CD4-positive, alpha-beta T cell treated with Interleukin-15 for 1 hour (primary cell): ENCODE measurements at places on chromosomes 16 and 17.

GRCh38 chr17:34874478-34874877 lies 86.8 kb downstream of the CCT6B start:
- DNase-seq = no peak

GRCh38 chr16:16120044-16120381 lies 103.3 kb downstream of the ABCC6 start:
- DNase-seq = no peak

- no peak for DNase-seq
These were observed 8.3 kb upstream of the ITGA3 start for GRCh38 chr17:50047488-50048126.

DNA sequence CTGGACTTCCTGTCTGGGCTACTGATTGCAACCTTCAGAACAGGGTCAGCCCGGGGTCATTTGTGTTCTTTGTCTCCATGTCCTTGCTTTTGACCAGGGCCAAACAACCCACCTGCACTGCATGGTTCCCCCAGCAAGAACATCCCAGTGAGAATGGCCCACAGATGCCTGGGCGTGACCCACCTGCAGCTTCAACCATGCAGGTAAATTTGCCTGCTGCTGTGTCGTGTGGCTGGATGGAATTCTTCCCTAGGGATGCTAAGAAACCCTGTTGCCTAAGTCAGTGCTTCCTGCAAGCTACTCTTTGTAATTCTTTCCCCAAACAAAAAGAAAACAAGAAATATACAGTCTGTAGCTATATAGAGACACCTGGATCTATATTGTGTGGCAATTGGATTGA lies 12.5 kb downstream of the CDH13 start:
- DNase-seq = no peak

DNA sequence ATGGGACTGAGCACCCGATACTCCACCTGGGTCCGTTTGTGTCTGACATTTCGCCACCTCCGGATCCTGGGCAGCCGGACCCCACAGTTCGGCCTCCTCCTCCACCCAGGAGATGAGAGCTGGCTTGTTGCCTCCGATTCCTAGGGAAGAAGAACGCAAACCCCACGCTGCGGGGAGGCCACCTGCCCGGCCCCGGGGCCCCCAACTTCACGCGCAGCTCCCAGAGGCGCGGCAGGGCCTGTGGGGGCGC lies 542 bp downstream of the ZNF764 start:
- no peak for DNase-seq

DNA sequence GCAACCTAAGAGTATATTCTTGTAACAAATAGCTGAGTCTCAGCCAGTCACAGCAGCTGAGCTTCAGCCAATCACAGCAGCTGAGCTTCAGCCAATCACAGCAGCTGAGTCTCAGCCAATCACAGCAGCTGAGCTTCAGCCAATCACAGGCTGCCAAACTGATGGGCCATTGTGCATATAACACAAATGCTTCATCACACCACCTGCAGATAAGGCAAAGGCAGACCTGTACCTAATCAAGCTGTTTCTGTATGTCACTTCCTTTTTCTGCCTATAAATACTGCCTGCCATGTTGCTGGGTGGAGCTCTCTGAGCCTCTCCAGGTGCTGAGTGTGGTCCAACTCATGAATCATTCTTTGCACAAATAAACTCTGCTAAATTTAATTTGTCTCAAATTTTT lies 19.9 kb downstream of the MYH13 start:
- no peak for DNase-seq

GRCh38 chr17:28575126-28575795 lies 1.4 kb downstream of the ALDOC start:
- no peak for DNase-seq

DNA sequence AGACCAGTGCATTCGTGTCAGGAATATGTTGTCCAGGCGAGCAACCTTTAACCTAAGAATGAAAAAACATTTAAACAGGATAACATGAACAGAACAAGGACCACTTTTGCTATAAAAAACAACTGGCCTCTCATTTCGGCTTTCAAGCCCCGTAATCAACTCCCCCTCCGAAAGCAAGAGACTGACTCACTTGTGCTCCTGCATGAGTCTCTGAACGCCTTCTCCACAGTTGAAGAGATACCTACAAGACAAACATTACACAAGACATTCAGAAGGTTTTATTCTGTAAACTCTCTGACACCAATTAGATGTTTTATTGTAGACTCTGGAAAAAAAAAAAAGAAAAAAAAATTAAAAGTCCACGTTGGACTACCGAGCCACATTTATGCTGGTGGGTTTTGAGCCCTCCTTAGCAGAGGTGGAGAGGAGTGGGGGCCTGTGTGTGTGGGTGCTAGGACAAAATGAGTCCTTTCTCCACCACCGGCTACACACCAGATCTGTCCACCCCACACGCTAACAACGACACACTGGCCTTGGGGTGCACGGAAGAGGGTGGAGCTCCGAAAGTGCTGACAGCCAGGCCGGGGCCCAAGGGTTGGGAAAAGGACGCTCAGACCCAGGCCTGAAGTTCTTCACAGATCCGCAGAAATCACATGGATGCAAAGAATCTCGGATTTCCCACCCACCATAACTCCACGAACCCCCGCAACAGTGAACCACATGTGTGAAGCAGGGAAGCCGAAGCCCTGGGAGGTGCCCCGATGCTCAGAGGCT lies 759 bp downstream of the ELAC2 start:
- DNase-seq = no peak

- DNase-seq = no peak
These were observed 791 bp downstream of the DNAI2 start for GRCh38 chr17:74274709-74275340.

GRCh38 chr17:9931144-9931741 lies 26.2 kb upstream of the RCVRN start:
- no peak for DNase-seq

GRCh38 chr17:27741361-27741861 lies 58.9 kb downstream of the NOS2 start:
- DNase-seq = no peak

DNA sequence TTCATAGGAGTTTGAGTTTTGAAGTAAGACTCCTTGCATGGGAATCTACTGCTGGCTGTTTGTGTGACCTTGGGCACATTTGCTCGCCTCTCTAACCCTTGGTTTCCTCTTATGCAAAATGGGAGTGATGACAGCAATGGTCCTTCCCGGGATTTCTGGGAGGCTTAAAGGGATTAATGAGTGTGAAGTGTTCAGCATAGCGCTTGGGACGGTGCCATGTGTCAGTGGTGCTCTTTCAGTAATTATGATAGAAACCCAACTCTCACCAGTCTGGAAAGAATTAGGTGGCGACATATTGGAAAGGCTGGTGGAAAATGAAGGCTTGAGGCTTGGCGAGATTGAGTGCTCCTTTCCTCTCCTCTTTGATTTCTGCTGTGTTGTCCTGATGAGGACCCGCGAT lies 429.2 kb upstream of the EEF2KMT start:
- DNase-seq = no peak

DNA sequence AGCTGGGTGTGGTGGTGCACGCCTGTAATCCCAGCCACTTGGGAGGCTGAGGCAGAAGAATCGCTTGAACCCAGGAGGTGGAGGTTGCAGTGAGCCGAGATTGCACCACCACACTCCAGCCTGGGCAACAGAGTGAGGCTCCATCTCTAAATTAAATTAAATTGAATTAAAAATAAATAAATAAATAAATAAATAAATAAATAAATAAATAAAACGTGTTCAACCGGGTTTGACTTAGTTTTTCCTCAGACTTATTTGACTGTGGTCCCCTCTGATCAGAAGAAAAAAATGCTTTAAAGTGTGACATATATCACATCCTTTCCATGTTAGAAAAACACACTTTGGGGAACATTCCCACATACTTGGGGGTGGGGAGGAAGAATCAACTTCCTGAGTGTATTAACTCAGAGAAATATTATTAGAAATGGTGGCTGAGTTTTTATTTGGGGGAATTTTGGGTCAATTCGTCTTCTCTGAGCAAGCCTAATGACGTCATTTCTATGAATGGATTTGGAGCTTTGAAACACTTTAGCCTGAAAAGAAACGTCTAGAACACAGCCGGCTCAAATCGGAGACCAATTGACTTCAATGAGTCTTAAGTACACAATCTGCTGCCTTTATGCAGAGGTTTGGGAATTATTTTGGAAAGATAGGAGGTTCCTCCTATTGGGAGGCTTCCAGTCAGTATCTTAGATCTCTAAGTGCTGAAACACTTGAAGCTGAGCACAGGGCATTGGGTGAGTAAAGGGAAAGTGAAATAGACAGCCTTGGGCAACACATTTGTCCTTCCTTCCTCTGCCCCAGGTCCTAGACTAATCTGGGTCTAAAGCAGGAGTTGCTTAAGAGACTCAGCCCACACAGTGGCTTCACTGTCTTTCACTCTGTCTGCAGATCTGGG lies 132.6 kb downstream of the PITPNC1 start:
- peak; percentile 18 for DNase-seq

GRCh38 chr17:50775926-50776325 lies 8.6 kb upstream of the ANKRD40CL start:
- no peak for DNase-seq

DNA sequence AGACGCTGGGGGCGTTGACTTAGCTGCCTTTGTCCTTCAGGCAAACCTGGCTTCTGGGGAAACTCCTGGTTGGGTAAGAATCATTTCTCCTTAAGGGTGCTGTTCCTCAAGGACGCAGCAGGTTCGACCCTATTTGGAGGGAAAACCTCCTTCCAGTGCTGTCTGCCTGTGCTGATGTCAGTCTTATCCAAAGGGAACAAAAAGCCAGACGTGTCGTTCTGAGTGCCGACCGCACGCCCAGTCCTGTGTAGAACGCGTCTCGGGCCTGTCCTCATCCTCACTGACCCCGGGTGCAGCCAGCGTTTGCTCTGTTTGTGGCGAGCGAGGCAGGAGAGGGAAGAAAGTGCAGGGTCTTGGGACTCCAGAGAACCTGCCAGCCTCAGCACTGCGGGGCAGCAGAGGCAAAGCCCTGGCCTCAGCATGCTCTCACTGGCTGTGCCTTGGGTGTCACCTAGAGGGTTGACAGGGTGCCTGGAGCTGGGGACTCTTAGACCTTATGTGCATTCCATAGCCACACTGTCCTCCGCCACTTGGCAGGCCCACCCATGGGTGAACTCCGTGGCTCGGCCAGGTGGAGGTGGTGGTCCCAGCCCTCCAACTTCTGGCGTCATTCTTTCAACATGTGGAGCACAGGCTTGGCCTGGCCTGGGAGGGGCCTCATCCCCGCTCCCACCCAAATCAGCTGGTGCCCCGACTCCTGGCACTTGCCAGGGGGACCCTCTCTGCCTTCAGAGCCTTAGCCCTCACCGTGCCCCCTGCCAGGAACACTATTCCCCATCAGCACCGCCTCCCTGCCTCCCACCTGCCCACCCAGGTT lies 6.0 kb downstream of the SNN start:
- DNase-seq = no peak

- no peak for DNase-seq
These were observed 24.0 kb upstream of the CDC42EP4 start for GRCh38 chr17:73335591-73336407.

GRCh38 chr17:11081342-11081741 lies 159.7 kb upstream of the SHISA6 start:
- no peak for DNase-seq

DNA sequence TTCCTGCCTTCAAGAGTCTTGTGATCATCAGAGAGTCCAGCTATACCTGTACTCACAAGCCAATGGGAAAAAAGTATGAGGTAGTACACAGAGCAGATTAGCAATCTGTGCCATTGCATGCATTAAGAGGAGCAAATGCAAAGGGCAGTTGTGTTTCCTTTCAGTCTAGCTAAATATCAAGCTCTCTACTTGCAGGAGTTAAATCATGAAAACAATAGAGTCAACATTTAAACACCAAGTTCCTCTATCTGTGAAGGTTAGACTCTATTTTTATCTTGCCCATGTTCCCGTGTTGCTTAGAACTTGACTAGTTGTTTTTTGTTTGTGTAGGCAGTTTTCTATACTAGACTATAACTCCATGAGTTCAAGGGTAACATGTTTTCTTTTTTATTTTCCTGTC lies 4.7 kb upstream of the FAM20A start:
- no peak for DNase-seq

GRCh38 chr17:40490982-40491381 lies 10.4 kb downstream of the TNS4 start:
- no peak for DNase-seq

DNA sequence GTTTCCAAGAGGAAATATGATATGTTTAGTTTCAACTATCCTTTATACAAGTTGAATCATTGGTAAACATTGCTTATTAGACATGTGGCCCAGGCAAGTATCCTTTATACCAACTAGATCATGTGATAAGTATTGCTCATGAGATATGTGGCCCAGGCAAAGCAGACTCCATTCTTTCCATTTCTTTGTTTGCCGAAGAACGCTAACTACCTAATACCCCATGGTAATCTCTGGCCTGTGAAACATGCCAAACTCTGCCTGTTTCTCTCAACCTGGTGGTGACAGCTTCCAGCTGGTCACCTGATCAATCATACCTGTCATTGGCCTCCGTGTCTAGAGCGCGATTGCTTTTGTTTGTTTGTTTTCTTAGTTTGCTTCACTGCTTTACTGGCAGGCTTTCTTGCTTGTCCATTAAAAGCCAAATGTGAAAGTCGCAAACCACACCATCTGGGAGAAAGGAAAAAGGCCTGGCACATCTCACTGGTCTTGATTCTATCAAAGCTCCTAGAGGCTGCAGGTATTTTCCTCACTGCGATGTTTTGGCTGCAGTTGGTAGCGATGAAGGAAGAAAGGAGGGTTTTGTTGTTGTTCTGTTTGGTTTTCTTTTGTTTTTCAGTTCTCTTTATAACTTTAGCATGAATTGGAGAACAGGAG lies 686.2 kb downstream of the KCNJ2 start:
- no peak for DNase-seq

- no peak for DNase-seq
These were observed 86.2 kb upstream of the CBX4 start for GRCh38 chr17:79925242-79925957.

DNA sequence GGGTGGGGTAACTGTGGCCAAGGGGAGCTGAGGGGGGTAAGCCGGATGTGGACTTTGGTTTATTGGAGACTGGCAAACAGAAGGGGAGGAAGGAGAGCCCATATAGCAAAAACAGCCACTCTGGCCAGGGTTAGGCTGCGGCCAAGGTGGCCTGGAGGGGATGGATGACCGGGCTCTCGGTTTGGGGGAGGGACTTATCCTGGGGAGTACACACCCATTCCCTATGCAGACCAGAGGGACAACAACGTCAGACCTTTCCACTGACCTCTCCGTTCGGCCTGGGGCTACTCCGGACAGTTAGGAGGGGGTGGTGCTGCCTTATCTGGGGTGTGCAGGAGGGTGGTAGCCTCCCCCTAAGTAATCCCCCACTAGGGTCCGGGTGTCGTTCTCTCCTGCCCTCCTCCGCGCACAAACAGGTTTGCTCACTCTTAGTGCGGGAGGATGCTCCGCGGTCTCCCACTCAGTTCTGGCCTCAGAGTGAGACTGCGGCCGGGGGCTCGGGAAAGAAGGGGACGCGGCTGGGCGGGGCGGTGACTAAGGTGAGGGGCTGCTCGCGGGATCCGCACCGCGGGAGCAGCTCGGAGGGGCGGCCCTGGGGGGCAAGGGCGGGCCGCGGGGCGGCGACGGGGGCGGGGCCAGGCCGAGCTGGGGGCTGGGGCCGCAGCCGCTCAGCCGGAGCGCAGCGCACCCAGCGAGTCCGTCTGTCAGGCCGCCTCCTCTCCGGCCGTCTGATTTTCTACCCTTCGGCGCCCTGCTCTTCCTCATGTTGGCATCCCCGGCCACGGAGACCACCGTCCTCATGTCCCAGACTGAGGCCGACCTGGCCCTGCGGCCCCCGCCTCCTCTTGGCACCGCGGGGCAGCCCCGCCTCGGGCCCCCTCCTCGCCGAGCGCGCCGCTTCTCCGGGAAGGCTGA lies at the start of gene WNK4:
WNK4 (plus strand) TSS at position 675 of the 915 bp plus-strand sequence; CDS start at position 764, 89 bp downstream.
- DNase-seq = no peak
